GM10248 (cell line): ENCODE measurements at places on chromosomes 2 and 18.

DNA sequence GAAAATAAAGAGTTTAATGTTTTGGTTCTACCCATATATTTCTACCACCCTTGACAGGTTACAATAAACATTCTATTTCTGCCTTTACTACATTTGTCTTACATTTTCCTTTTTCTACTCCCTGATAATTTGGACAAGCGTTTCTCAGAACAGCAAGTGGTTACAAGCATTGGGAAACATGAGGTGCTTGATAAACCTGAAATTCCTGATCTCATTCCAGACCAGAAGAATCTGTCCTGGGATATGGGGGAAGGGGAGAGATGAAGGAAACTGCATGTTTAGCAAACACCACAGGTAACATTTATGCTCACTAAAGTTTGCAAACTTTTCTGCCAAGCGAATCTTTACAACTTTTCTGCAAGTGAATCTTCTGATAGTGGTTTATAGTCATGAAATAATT is 28.3 kb upstream of the DSC1 start:
- no peak for DNase-seq

- DNase-seq: peak; percentile 75
These were observed 15.9 kb downstream of the POLI start for GRCh38 chr18:54284981-54285785.

GRCh38 chr2:94956797-94957391 is 68.6 kb upstream of the MAL start:
- peak; percentile 39 for DNase-seq

GRCh38 chr2:71948781-71949536 is 198.7 kb downstream of the CYP26B1 start:
- no peak for DNase-seq

- DNase-seq: no peak
These were observed 167.2 kb downstream of the TRIB2 start for GRCh38 chr2:12883906-12884305.

GRCh38 chr2:164842624-164842966 is 972 bp upstream of the COBLL1 start:
- no peak for DNase-seq

DNA sequence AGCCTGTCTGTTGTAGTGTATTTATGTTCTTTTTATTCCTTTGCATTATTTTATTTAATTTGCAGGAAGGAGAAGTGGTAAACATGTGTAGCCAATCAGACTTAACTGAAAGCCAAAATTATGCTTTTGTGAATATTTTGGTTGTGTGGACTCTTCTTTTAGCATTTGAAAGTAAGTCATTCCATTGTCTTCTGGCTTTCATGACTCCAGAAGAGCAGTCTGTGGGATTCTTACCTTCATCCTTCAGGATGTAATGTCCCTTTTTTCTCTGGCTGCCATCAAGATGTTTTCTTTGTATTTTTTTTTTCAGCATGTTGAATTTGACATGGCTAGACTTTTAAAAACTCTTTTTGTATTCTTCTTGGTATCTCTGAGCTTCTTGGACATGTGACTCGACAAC is 895.2 kb upstream of the ZEB2 start:
- no peak for DNase-seq

DNA sequence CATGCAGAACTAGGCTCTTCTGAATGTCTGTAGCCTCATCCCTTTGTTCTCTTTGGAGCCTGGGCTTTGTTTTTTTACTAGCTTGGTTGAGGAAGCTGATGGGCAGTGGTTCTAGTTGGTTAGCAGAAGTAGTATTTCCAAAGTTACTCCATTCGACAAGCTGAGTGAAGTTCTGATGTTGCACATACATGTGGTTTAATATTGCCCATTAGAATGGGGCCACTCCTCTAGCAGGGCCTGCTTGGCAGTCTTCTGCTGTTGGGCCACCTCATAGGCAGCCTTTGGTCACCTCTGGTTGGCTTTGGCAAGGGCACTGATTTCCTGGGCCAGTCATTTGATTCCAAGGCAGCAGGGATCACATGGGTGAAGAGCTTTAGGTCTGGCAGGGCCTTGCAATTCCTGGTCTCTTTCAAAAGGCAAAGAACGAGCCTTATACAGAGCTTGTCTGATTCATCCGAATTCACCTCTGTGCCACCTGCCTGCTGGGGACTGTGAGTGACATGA is 2.5 kb downstream of the RPIA start:
- DNase-seq: no peak

DNA sequence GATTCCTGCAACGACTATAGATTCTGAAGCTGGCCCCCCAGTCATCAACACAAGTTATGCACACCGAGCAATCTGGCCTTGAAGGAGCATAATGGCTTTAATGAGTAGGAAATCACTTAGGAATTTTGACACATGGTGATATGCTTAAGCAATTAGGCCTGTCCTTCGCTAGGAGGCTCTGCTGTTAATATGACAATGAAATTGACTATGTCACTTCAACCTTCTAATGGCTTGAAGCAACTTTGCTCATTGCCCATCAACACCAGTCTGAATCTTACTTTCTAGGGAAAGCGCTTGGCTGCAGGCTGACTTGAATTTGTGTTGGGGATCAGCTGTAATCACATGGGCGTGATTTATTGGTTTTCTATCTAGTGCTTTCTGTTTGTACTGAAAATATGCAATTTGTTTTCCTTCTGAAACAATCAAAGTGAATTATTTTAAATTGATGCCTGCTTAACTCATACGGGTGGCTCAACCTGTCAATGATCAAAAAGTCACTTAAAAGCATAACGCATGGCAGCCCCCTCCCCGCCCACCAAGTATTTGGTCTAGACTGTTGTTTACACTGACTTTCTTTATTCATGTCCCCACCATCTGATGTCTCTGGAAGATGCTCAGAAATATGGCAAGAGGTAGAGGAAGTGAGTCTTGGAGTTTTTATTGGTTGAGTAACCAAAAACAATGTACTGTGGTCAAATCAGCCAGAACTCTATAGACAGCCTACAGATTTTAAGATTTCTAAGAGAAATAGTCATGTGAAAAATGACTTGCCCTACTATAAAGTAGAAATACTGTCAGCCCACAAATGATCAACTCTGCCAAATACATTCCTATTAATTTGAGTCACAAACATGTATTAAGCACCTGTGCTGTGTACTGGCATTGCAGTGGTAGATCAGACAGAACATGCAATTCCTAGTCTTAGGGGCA is 344.9 kb downstream of the RBM43 start:
- DNase-seq: no peak

DNA sequence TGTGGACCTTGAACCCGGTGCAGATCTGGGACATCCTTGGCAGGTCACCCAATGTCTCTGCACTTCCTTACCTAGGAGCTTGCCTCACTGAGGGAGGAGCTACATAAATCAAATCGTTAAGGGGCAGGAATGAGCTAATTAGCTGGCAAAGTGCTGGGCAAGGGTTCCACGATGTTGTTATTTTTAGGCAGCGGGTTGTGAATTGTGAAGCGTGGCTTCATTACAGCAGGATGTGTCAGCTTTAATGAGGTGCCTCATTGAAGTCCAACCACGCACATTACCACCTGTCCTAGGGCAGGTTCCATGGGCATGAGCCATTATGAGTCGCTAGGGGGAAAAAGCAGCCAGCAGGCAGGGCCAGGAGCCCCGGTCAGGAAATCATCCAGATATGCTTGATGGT is 127.0 kb upstream of the AGAP1 start:
- no peak for DNase-seq

DNA sequence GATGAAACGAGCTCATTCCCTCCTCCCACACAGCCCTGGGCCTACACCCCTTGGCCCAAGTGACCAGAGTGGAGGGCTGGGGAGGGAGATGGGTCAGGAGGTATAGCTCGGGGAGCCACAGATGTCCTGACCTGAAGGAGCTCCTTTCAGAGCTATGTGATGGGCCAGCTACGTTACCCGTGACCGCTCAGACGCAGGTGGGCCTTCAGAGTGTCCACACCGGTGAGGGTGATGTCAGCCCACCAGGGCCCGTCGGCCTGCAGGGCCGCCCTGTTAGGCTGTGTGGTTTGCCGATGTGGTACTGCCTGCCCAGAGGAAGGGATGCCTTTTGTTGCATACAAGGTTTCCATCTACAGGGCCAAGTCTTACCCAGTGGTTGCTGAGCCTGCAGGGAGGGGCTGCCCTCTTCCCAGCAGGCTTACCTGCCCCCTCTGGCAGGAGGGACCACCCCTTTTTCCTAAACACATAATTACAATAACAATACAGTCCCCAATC is 41.8 kb upstream of the FOSL2 start:
- no peak for DNase-seq

DNA sequence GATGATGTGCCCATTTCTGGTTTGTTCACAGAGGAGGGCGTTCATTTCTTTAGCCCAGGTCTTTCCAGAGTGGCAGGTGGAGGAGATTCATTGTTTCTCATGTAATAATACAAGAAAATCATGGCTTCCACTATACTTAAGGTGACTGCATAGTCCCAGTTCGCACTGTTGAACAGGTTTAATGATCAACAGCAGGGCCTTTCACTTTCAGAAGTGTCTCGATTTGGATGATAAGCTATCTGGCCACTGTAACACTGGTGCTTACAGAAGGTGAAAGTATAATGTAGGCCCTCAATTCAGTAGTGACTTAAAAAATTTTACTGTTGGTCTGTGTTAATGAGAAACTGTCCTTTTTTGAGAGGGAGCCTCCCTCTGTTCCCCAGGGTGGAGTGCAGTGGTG is 1.4 kb downstream of the RMC1 start:
- peak; percentile 74 for DNase-seq

DNA sequence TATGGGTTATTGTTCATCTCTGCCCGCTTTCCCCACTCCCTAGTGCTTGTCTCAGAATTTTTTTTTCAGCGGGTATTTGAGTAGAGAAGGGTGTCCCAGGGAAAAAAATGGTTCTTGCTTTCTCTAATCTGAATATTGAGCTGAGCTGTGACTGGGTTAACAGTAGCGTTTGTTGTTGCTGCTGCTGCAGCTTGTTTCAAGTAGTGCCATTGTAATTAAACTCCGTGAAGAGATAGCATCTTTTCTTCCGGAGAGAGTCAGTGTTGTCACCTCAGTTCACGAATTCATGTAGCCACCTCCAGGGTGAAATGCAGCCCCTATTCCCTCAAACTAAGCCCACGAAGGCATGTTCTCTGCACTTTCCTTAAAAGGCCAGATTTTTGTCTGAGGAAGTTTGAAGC is 1.5 kb upstream of the AAK1 start:
- DNase-seq: no peak

DNA sequence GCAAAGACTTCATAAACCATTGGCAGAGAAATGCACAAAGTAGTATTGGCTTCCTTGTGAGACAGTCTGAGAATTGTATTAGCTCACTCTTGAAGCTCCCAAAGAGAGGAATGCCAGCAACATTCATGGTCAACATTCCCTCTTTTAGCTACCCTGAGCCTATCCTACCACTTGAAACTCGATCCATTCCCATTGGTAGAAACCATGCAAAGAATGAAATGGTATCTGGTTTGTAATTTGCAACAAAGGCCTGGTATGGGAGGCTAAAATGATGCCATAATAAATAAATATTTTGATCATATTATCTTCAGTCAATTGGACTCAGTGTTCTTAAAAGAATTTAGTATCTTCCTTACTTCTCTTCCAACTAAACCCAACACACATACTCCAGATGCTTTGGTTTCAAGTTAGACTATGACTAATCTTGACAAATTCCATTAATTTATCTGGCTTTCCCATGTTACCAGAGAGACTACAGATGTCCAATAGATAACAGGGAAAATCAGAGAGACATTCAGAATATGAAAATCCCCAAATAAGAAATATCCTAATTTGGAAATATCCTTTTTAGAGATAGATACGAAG is 102.9 kb downstream of the DHRS9 start:
- DNase-seq: no peak

- DNase-seq: no peak
These were observed 142.1 kb downstream of the CDCA7 start for GRCh38 chr2:173496746-173497145.

DNA sequence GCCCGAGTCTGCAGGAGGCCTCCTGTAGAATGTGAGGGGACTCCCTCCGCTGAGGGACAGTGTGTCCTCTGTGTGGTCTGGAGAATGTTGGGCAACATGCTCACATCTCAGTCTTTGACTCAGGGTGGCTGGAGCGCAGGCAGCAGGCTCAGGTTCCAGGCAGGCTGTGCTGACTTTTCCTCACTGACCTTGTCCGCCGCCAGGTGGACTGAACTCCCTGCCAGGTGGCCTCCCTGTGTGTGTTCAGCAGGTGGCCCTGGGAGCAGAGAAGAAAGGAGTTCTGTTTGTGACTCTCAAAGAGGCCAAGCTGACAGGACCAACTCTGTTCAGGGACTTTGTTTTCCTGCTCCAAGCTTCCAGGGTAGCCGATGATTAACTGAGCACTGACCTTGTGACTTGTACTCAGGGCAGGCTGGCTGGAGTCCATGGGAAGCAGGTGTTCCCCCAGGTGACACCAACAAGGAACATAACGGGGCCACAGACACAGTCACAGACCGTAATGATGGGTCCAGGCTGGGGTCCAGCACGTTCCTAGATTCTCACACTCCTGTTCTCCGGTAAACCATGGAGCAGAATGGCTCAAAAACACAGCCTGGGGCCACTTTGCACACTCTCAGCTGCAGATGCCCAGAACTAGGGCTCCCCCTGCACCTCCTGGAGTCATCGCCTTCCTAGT is 439.8 kb downstream of the RNF144A start:
- DNase-seq: no peak

GRCh38 chr2:239307921-239308613 is 92.8 kb downstream of the HDAC4 start:
- no peak for DNase-seq

GRCh38 chr18:49364821-49365220 is 95.6 kb downstream of the DYM start:
- DNase-seq: no peak
